ENCODE measurements at places on chromosomes 2 and 18. TPM values are rescaled to one million over a fixed set of nuclear protein-coding genes. Genes with fewer than 3 reads are reported as not detected.

- DNase-seq, result no peak
Observed at GRCh38 chr2:28927878-28928277, 33.4 kb downstream of the WDR43 start.

- no peak for DNase-seq
Observed at GRCh38 chr2:19736191-19736831, 165.5 kb downstream of the TTC32 start.

- DNase-seq, result no peak
Observed at GRCh38 chr2:44135771-44136170, 32.9 kb upstream of the PPM1B start.

DNA sequence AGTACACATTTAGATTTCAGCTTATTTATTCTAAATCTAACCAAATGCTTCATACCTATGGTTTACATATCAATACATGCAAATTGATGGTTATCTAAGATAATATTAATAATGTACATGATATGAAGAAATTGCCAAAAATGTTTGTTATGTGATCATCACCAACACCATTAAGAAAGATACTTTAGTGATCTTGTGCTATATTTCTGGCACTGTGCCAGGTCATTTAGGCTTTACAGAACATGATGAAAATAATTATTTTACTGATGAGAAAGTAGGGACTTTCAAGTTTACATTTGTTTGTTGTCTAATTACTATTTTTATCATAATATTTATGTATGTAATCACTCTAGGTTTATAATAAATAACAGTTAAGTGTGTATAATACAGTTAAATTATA, 158.3 kb downstream of the GULP1 start:
- DNase-seq, result no peak

DNA sequence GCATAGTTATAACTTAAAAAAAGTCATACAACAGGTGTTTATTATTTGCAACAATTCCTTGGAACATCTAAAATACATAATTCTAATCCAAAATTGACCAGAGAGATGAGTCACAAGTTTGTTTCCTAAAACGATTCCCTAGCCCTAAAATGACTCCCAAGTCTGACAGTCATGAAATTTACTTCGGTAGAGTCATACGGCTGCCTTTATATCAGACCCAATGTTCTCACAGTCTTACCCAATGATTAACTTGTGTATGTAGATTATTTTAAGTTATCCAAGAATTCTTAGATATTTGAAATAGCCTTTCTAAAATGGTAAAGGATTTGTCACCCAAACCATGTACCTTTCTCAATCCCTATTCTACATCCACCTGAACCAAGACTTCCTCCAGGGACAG, 174.9 kb downstream of the LAMA1 start:
- no peak for DNase-seq

- DNase-seq, result no peak
Observed at GRCh38 chr2:108220942-108221541, 18.7 kb upstream of the SULT1C3 start.

GRCh38 chr2:200168641-200169555, 137.6 kb upstream of the SPATS2L start:
- no peak for DNase-seq

DNA sequence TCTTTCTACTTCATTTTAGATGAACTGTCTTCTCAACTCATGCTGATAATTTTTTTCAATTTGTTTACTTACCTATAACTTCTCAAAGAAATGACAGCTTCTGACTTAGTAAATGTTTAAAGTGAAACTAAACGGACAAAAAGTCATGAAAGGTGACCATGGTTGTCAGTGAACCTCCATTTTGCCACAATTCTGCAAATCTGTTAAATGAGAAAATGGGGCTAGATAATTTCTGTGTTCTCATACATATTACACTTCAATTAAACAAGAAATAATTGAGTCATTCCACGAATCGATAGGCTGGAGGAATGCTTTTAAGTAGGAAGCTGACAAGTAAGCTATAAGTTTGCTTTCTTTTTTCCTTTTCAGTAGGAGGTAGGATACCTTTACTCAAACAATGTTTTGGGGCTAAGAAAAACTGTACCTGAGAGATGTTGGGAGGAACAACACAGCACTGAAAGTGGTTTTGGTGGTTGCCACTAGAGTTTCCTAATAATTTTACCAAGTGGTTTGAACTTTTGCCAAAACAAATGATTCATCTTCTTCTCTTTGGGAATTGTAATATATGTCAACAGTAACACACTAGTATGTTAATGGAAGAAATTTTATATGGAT, 17.1 kb downstream of the DYNAP start:
- peak; percentile 61 for DNase-seq

GRCh38 chr2:232533944-232534710, 5.4 kb upstream of the CHRNG start:
- no peak for DNase-seq

DNA sequence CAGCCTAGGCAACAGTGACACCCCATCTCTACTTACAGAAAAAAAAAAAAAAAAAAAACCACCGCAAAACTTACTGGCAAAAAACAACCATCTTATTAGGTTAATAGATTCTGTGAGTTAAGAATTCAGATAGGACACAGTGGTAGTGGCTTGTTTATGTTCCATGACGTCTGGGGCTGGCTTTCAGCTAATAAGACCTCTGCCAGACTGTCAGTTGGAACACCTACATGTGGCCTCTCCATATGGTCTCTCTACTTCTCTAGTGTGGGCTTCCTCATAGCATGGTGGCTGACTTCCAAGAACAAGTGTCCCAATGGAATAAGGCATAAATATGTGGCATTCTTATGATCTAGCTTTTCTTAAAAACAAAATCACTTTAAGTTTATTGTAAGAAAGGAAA, 94.0 kb upstream of the OTX1 start:
- DNase-seq, result no peak

DNA sequence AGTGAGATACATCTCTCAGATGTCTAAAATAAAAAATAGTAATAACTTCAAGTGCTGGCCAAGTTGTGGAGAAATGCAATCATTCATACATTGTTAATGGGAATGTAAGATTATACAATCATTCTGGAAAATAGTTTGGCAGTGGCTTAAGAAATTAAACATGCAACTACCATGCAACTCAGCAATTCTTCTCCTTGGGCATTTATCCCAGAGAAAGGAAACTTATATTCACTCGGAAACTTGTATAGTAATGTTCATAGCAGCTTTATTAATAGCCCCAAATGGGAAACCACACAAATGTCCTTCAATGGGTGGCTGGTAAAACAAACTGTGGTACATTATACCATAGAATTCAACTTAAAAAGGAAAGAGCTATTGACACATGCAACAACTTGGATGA, 274.0 kb upstream of the SPRED2 start:
- DNase-seq, result no peak

GRCh38 chr18:55768255-55768654, 180.3 kb upstream of the TCF4 start:
- DNase-seq, result peak; percentile 82

DNA sequence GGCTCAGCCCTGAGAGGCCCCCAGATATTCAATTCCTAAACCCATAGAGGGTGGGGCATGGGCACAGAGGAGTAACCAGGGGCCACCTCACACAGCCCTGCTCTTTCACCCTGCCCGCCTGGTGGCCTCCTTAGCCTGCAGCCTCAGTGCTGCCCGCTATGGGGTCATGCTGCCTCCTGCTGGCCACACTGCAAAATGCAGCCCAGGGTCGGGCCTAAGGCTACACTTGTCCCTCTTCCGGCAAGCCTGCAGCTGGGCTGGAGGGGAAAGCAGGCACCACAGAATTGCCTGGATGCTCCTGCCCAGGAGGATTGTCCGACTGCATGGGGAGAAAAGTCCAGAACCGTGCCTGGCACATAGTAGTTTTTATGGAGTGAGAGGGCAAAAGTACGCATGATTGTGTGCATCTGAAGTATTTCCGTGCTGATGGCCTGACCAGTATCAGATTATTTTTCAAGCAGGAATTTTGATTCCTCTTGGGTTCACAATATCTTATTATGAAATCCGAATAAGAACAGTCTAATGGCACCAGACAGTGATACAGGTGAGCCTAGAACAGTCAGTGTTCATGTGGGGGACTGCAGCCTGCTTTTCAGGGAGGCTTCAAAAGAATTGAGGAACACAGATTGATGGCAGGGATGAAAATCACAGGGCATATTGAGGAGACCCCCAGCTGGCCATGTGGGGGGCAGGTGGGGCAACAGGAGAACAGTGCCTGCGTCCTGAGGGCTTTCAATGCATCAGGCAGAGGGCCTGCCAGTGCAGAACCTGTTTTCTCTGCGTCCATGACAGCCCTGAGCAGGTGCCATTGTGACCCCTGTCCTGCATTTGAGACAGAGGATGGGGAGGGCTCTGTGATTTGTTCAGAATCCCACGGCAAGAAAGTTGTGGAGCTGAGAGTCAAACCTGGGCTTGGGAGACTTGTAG, 51.2 kb upstream of the ALPP start:
- DNase-seq, result peak; percentile 70

GRCh38 chr18:7390731-7391492, 160.0 kb downstream of the LRRC30 start:
- no peak for DNase-seq

Gene SCN9A
- 1.8 TPM for total RNA-seq
